ENCODE measurements at places on chromosomes 5 and 9.

DNA sequence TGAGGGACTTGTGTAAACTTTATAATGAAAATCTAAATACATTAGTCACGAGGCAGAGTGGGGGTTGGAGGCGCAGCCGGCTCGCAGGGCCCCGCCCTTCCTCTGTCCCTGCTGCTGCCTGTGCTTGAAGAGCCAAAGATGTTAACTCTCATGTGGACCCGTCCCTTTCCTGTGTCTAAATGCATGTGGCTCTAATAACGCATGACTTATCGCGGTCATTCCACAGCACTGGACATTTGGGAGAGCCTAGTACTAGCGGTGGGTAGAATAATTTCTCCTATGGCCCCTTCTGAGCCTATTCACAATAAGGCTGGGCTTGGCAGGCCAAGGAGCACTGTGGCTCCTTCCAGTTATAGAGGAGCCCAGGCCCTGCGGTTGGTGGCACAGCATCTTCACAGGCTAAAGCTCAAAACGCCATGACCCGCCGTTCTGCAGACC is 82.3 kb upstream of the SIMC1 start:
- no peak for DNase-seq

DNA sequence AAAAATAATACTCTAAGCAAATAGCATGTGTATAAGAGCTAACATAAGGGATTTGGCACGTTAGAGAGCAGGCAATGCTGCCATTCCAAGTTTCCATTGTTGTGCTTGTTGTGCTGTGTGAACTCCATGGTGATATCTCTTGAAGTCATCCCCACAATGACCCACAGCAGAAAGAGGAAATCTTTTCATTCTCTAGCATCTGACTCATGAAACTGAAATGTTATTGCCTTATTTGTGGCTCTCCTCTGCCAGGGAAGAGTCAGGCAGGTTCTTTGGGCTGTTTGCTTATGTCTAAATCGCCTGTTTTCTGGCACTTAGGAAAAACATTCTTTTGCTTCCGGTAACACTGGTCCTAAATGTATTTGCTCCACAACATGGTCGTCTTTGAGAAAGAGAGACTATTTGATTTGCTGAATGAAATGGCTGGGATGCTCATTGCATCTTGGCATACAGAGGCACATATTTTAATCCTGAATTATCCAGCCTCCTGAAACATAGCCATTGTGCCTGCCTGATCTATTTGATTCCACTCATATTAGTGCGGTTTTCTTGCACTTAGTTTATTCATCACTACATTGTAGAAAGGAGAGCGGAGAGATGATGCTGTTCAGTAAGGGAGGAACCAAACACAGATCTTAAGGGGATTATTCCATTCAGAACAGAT is 188.8 kb downstream of the CSNK1G3 start:
- DNase-seq: no peak

GRCh38 chr9:93321220-93321610 is 130.3 kb upstream of the FAM120A start:
- no peak for DNase-seq

DNA sequence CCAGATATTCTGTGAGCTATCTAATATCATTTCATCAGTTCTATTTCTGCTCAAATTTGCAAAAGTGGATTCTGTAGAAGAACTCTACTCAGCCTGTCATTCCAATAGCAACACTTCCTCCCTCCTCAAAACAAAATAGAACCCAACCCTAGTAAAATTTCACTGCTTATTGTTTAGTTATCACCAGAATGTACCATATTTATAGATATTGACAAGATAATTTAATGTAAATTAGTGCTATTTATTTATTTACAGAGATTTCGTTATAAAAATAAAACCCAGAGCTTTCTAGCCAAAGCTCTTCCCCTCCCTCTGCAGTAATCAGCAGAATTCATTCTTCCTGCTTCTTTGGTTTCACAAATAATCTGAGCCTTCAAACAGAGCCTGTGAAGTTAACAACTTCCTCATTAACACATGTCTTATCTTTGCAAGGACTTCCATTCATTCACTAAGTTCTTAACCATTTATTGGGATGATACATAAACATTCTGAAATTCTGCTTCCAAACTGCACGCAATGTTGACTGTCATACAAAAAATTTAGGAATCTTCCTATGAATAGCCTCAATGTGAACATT is 73.7 kb upstream of the PJA2 start:
- DNase-seq: no peak

- DNase-seq: no peak
Measured at GRCh38 chr5:87650284-87650683, 237.6 kb upstream of the CCNH start.

GRCh38 chr5:171724468-171725204 is 61.0 kb upstream of the SMIM23 start:
- no peak for DNase-seq

DNA sequence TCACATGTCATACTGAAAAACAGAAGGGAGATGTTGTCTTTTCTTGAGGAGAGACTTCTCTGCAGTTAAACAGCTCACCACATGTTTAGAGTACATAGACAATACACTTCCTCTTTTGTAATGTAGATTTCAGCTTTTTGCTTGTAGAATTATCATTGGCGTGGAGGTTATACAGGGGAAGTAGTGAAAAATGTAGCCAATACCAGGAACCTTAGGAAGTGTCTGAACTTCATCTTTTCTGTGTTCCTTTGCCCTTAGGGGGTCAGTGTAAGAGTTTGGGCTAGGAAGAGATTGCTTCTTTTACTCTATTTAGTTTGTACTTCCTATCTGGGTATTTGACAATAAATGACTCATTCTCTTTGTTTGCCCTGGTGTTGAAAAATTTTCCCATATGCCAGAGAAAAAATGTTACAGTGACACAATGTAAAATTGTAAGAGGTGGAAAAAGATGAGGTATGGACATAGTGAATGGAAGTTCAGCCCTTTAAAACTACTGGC is 21.0 kb upstream of the CDKN2B start:
- no peak for DNase-seq

GRCh38 chr9:14902561-14902960 is 7.7 kb downstream of the FREM1 start:
- DNase-seq: no peak

DNA sequence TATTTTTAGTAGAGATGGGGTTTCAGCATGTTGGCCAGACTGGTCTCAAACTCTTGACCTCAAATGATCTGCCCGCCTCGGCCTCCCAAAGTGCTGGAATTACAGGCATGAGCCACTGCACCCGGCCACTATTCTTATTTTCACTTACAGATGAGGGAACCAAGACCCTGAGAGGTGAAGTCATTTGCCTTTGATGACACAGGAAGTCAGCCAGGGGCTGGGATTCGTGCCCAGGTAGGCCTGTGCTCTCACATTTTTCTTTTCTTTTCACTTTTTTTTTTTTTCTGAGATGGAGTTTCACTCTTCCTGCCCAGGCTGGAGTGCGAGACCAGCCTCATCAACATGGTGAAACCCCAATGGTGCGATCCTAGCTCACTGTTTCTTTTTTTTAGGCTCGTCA is 22.2 kb downstream of the ENG start:
- no peak for DNase-seq

- DNase-seq: no peak
Measured at GRCh38 chr5:15687401-15687800, 187.4 kb downstream of the FBXL7 start.

DNA sequence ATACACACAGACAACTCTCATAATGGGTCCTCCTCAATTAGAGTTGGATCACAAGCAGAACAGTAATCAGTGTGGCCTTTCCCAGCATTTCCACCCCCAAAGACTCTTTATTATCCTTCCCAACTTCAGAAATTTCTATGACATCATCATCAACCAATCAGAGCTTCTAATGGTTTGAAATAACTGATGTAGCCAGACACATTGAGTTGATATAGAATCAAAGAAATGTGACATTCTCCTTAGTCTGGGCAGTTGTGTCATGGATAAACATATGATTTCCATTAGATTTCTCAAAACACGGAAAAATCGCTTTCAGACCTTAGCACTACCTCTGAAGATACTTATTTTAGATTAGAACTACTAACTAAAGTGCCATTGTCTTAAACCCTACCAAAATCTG is 75.7 kb upstream of the NFIB start:
- no peak for DNase-seq

DNA sequence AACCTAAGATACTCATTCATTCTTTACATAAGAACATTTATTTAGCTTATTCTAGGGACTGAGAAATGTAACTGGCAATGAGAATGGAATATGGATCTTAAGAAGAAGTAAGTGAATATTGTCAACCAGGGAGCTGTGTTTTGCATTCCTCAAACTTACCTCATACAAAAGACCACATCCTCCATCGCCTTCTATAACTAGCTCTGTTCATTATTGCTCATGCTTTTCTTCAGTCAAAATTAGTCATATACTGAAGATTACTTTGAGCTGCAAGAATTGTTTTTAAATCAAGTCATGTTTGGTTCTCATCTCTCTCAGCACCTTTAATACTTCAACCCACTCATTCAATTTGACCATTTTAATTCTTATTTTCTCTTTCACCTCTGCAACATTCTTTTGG is 140.3 kb upstream of the RASA1 start:
- DNase-seq: no peak

DNA sequence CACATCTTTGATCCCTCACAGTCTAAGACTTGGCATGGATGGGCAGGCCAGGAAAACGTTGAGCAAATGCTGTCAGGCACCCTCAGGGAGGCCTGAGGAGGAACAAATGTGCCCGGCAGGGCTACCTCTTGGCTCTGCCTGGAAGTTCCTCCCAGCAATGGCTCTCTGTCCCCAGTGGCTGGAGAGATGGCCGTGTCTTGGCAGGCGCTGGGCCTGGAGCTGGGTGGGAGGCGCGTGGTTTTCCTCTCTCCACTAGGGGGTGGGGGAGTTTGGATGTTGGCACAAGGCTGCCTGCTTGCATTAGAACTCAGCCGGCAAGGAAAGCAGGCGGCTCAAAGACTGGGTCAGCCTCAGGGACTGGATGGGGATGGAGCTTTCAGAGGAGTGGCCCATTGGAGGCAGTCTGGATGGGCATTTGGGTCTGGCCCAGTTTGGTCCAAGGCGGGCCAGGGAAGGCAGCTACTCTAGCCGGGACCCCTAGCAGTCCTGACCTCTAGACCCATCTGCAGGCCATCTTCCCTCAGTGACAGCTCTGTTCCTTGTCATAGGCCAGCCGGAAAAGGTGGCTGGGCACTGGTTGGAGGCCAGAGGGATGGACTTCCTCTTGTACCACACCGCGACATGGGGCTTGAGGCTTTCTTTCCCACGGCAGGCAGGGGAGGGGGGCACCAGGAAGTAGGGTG is 68.2 kb upstream of the STC2 start:
- peak; percentile 7 for DNase-seq

GRCh38 chr5:142849466-142849865 is 79.3 kb downstream of the ARHGAP26 start:
- DNase-seq: no peak

- DNase-seq: no peak
Measured at GRCh38 chr5:164809821-164810220, 1304.4 kb downstream of the MAT2B start.

- DNase-seq: no peak
Measured at GRCh38 chr5:106020894-106021293, 1649.8 kb downstream of the EFNA5 start.

- DNase-seq: no peak
Measured at GRCh38 chr5:98301547-98301946, 471.9 kb upstream of the RGMB start.

- DNase-seq: peak; percentile 75
Measured at GRCh38 chr9:127796852-127797370, 5.8 kb upstream of the FPGS start.

- DNase-seq: peak; percentile 57
Measured at GRCh38 chr5:95620870-95621838, 1.3 kb downstream of the GPR150 start.

GRCh38 chr5:149684371-149684770 is 45.7 kb upstream of the PPARGC1B start:
- DNase-seq: no peak

DNA sequence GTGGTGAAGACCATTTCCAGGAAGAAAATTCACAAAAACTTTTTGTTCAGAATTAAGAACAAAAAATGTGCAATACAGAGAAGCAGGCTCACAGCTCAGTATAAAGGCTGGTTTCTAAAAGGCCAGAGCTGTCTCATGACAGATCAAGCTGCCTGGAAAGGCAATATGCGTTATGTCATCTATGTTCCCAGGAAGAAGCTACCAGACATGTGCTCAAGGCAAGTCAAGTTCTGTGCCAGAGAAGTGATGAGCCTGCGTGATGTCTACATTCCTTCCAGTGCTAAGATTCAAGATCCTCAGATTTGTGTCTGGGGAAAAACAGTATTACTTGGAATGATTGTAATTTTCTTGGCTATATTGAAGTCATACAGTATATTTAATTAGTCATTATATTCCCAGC is 104.3 kb downstream of the PDE4D start:
- no peak for DNase-seq

GRCh38 chr5:17326600-17327037 is 109.2 kb downstream of the BASP1 start:
- no peak for DNase-seq
